Coronary artery (tissue), 2 donors: ENCODE measurements at places on chromosomes 16 and 17.

GRCh38 chr17:50845240-50846147, 10.1 kb downstream of the WFIKKN2 start:
- no peak for DNase-seq

- DNase-seq = no peak
Observed at GRCh38 chr16:76956394-76956793, 234.6 kb upstream of the MON1B start.

GRCh38 chr17:15261258-15261801, 3.8 kb downstream of the PMP22 start:
- peak; percentile 84 for DNase-seq

GRCh38 chr17:2964370-2964769, 99.0 kb downstream of the OR1D5 start:
- DNase-seq = no peak

DNA sequence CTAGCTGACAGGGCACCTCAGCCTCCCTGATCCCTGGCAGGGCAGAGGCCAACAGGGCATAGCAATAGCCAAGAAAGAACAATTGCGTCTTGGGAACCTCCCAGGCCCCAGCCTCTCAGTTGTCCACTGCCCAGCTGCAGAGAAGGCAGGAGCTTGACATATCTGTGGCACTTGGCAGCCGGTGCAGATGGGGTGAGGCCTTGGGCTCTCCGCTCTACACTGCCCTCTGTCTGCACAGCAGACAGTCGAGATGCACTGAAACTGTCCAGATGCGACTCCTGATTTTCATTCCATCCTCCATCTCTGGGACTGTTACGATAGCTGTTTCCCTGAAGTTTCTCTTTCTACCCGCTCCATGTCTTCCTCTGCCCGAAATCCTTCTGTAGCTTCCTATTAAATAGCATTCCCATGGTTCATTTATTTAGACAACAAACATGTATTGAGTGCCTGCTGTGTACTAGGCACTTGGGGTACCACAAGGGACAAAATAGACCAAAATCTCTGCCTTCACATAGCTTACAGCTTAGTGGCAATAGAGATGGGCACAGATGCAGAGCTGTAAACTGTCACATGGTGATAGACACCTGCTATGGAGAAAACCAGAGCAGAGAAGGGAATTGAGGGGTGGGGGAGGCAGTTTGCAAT, 3.3 kb downstream of the POLR3E start:
- no peak for DNase-seq

DNA sequence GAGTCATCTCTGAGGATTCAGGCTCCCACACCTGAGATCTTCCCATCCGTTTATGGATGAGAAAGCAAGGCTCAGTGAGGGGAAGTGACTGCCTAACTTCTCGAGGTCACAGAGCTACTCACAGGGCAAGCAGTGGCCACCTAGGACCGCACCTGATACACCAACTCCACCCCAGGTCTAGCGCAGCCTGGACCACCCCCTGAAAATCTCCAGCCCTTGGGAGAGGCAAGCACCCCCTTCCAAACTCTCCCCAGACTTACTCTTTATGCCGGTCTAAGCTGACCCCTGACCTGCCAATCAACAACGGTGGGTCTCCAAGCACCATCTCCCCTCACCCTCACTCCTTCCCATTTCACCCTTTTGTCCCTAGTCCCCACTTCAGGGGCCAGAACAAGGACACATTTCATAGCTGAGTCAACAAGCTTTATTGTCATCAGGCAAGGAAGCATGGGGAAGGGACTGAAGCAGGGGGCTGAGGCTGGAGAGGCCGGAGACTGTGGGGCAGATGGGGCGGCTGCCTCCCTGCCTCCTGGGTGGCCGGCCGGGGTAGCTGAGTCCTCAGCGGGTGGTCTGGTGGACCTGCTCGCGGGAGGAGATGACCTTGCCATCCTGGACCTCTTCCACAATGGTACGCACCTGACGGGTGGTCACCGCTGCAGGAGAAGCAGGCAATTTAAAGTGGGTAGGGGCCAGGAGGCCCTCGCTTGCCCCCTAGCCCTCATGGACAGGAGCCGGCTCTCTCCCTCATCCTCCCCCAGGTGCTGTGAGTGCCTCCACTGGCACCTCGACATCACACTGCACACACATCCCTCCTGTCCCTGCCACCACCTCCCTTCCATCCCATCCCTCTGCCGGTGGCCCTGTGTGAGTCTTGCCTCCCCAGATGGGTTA, 5.1 kb downstream of the KRT17 start:
- DNase-seq = no peak

DNA sequence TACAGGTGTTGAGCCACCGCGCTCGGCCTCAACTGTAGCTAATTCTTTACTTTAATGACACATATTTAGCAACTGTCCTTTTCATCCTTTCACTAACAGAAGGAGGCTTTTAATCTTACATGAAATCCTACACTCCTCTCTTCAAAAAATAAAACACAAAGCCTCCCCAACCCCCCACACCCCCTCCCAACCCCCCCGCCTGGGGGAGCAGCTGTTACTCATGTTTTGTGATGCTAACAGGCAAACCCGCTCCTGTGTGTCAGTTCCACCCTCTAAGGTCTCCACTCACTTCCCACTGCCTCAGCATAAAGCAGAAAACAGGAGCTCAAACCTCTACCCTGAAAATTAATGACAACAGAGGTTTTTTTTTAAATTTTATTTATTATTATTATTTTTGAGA, 55.4 kb upstream of the SLC25A19 start:
- no peak for DNase-seq
